ENCODE measurements at places on chromosomes 1 and 21.

- DNase-seq = no peak
These were observed 89.2 kb upstream of the COL6A1 start for GRCh38 chr21:45892156-45892915.

DNA sequence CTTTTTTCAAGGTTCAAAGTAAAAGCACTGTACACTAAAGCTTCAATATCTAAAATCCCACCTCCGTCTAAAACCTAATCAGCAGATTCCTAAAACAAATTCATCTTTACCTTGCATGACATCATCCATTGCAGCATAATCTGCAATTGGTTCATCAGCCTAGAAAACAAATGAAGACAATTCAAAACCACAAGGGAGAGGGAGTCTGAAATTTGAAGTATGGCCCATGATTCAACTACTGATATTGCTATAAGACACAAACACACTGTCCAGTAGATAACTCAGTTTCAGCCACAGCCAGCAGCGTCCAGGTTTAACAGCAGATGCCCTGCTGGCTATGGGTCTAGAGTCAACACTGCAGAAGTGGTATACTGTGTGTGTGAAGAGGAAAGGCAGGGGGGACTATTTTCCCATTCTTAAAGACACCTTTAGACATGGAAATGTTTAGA lies 17.9 kb upstream of the RAP1GAP start:
- no peak for DNase-seq

- no peak for DNase-seq
These were observed 387.8 kb upstream of the ADGRL2 start for GRCh38 chr1:81412954-81413353.

DNA sequence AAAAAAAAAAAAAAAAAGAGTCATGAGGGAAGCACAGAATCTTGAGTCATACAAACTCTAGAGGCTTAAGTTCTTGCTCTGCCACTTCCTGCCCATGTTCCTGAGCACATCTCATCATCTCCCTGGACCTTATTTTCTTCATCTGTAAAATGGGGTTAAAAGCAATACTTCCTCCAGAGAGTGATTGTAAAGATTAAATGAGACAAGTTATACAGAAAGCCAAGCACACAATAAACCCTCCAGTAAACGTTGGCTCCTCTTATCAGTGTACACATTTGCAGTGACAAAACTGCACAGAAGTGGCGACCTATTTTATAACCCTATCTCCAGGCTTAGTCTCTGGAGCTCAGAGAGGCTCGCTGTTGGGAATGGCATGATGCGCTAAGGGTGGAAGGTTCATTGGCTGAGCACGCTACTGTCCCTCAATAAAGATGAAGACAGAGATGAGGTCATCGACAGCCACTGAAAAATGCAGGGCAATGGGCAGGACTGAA lies 82.1 kb downstream of the RRAGC start:
- DNase-seq = no peak

DNA sequence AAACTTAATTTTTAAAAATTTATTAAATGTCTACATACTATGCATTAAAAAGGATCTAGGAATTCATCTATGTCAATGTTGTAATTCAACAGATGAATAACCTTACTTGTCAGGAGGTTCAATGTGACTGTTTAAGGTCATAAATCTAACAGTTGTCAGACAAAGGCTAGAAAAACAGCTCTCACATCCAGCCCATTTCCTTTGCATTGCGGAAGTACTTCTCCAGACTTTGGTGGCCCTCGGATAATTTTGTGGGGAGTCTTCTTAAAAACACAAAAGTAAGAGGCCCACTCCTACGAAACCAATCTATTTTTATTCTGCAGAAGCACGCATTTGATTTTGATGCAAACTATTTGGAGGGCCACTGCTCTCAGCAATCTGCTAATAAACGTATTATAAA lies 122.6 kb upstream of the CHRM3 start:
- no peak for DNase-seq

- no peak for DNase-seq
These were observed 760 bp upstream of the NPHP4 start for GRCh38 chr1:5992814-5993555.

GRCh38 chr1:3978990-3979325 lies 78.9 kb upstream of the C1orf174 start:
- no peak for DNase-seq

DNA sequence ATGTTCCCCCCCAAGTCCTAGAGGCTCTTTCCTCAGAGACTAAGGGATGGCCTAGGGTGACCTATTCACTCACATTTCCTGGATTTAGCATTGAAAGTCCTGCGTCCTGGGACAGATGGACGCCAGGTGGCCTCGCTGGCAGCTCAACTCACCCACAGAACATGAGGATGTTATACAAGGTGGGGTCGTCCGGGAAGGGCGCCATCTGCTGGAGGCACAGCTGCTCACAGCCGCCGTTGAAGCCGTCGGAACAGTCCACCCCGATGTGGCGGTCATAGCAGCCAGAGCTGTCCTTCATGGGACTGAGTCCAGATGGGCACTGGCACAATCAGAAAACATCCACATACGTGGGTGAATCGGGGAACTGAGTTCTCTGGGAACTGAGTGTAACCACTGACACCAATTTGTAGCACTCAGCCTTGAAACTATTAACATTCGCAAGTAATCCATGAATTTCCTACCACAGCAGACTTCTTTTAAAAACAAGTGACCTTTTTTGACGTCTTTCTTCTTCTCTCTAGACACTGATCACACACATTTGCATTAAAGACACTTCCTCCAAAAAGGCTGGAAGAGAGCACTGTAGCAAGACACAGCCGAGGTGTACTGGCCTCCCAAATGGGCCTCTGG lies 215.4 kb downstream of the ASTN1 start:
- DNase-seq = peak; percentile 11

DNA sequence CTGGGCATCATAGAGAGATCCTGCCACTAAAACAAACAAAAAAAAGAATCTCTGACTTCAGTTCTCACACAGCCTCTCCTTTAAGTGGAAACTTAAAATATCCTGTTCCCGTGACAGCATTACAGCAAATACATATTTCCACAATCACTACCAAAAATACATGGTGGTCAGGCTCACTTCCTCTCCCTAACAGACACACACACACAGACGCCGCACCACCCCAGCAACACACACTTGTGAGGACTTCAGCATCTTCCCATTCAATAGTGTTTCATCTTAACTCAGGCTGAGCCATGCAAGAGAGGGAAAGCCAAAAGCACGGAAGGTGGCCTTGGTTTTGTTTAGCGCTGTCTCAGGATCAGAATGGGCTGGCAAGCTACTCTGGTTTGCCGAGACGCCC lies 21.9 kb downstream of the KIAA1614 start:
- DNase-seq = no peak

- DNase-seq = no peak
These were observed 68.4 kb downstream of the DNM3 start for GRCh38 chr1:171909711-171910110.

- DNase-seq = peak; percentile 59
These were observed 663 bp downstream of the ACOT7 start for GRCh38 chr1:6392809-6393399.

GRCh38 chr1:3053366-3053980 lies 15.5 kb upstream of the PRDM16 start:
- DNase-seq = no peak

DNA sequence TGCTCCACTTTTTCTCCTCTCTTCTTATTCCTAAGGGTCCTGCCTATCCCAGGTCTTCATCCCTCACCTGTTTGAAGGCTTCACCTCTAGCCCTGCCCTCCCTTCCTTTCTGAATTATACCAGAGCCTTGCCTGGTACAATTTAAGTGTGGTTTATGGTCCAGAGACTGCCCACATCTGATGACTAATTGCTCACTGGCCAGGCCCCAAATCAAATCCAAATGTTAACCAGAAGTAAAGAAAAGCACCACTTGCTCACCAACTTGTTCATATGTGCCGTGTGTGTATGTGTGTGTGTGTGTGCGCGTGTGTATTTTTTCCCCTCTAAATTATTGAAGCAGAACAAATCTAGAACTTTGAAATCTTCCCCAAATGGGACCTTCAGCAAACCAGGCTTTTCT lies 26.4 kb downstream of the MYOM3 start:
- DNase-seq = peak; percentile 46

- no peak for DNase-seq
These were observed 45.8 kb downstream of the PDE9A start for GRCh38 chr21:42699196-42699595.

GRCh38 chr1:154657556-154657955 lies 49.6 kb upstream of the ADAR start:
- no peak for DNase-seq

GRCh38 chr1:48292706-48293105 lies 70.2 kb downstream of the SLC5A9 start:
- DNase-seq = no peak

- DNase-seq = peak; percentile 60
These were observed 29.6 kb upstream of the CADM3 start for GRCh38 chr1:159141584-159142390.

DNA sequence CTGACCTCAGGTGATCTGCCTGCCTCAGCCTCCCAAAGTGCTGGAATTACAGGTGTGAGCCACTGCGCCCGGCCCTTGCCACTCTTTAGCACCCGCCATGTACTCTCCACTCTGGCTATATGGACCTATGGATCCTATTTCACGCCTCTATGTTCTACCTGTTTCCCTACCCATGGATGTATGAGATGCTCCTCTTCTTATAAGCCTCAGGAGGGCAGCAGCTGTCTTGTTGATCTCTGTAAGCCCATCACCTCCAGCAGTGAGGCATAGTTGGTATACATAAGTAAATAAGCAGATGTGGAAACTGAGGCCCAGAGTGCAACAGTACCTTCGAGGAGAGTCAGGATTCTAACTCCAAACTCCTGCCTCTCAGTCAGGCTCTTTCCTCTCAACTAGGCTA lies 24.7 kb upstream of the ARTN start:
- DNase-seq = no peak

GRCh38 chr1:184020855-184021254 lies 16.7 kb downstream of the COLGALT2 start:
- no peak for DNase-seq

DNA sequence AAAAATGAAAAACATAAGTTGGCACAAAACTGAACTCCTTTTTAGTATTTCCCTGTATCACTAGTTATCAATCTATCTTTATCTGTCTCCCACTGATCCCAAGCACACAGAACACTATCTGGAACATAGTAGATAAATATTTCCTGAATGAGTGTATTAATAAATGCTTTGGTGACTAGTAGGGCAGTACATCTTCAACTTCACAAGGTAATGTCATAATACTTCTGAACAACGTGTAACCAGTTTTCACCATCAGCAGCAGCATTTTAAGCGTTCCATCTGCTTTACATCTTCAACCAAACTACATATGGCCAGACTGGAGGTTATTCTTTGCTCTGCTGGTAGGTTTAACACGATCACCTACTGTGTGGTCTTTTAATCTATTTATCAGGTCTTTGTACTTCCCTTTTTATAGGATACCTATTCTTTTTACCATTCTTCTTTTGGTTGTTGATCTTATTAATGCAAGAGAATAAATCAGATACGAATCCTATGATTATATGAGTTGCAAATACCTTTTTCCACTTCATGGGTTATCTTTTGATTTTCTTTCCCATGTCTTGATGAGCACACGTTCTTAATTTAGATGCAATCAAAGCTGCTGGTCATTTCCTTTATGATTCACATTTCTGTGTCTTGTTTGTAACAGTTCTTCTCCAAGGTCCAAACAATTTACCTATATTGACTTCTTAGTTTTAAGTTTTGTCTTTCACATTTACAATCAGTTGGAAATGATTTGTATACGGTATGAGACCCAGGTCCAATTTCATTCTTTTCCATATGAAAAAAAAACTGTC lies 16.3 kb downstream of the GPBP1L1 start:
- no peak for DNase-seq

- no peak for DNase-seq
These were observed 22.2 kb upstream of the RSPO1 start for GRCh38 chr1:37656881-37657280.

DNA sequence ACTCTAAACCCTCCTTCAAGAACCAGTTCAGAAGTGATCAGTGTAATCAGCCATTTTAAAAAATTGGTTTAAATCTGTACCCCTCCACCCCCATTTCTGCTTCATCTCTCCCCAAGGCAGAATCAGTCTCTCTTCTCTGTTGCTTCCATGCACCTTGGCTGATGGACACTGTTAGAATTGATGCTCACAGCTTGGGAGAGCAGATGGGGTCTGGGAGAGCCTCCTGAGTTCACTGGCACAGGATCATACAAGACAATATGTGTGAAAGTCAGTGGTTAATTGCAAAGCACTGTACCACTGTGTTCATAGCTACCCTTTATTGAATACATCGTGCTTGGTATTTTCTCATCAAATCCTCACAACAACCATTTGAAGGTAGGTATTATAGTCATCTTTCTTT lies 140.9 kb downstream of the ROR1 start:
- no peak for DNase-seq

- DNase-seq = no peak
These were observed 11.1 kb upstream of the EXO1 start for GRCh38 chr1:241836941-241837340.

DNA sequence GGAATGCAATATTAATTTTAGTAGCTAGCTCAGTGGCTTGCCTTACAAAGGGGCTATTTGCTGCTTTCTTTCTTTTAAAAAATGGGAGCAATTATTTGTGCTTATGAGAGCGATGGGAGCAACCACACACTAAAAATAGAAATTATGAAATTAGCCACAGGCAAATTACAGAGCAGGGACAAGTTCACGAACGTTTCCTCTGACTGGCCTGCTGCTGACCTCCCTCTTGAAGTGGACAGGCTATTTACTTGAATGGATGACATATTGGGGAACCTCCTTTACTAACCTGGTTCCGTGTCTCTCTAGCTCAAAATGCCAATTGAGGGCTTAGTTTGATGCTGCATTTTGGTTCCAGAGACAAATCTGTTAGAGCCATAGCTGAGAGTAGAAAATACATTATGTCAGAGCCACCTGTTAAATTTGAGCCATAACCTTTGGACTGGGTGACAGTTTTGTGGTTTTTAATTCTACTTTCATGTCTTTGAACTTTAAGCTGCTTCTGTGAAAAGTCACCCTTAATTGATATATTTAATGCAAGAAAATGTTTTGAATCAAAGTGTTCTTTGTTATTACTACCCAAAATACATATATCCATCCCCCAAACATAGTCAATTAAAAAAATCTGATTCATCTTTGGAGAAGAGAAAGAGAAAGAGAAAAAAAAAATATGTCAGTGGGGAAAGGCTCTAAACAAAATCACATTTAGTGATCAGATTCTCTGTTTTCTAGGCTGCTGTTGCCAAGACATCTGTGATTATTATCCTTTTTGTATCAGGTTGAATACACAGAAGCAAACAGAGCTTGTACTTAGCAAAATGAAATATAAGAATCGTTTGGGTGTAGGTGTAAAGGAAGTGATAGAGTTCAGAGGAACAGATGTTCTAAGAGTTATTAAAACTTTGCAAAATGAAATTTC lies 351.9 kb downstream of the ADGRL2 start:
- no peak for DNase-seq

DNA sequence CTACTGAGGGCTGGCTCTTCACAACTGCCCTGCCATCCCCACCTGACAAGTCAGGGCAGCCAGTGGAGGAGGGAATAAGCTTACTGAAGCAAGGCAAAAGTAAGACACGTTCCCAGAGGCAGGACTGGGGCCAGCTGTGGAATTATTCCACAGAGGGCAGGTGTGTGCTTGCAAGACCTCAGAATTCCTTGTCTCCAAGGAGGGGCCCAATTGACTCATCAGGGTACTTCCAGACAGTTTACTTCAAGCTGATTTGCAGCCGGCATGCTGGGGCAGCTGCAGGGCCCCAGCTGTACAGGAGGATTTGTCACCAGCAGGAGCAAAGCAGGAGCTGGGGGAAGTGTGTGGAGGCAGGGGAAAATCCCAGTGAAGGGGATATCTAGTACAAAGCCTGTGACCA lies 167.5 kb upstream of the CAMK1G start:
- DNase-seq = no peak

All from AG08396 (cell line).